ENCODE measurements at places on chromosomes 16 and 17. TPM values are rescaled to one million over a fixed set of nuclear protein-coding genes. Genes with fewer than 3 reads are reported as not detected.

TP53TG3F gene
- not detected for polyA plus RNA-seq

- no peak for DNase-seq
These were observed 1028.5 kb downstream of the CDH8 start for GRCh38 chr16:61007694-61008093.

GRCh38 chr16:4507588-4508345 lies 30.8 kb downstream of the CDIP1 start:
- no peak for DNase-seq

KRTAP1-1 gene
- not detected for polyA plus RNA-seq

- DNase-seq, result no peak
These were observed 1.2 kb downstream of the ARHGAP17 start for GRCh38 chr16:25013751-25014499.

TUBG1 gene
- 56.4 TPM for polyA plus RNA-seq

CAMTA2 gene
- polyA plus RNA-seq, result 22.7 TPM

GRCh38 chr16:81583893-81584631 lies 139.5 kb downstream of the CMIP start:
- DNase-seq, result no peak

- DNase-seq, result no peak
These were observed 11.7 kb downstream of the ZG16B start for GRCh38 chr16:2841606-2842339.

TUBG2 gene
- 19.4 TPM for polyA plus RNA-seq

STAT5A gene
- 8.2 TPM for polyA plus RNA-seq

CYGB gene
- 12.2 TPM for polyA plus RNA-seq

GRB7 gene
- polyA plus RNA-seq, result 41.4 TPM

GRCh38 chr16:68645494-68646388 lies 631 bp downstream of the CDH3 start:
- DNase-seq, result no peak

CSNK2A2 gene
- polyA plus RNA-seq, result 70.9 TPM

TNFRSF13B gene
- not detected for polyA plus RNA-seq

- no peak for DNase-seq
These were observed 23.1 kb upstream of the MMD start for GRCh38 chr17:55444471-55445441.

VASN gene
- 73.8 TPM for polyA plus RNA-seq

- no peak for DNase-seq
These were observed 7.2 kb upstream of the CCDC182 start for GRCh38 chr17:57752031-57752905.

DNA sequence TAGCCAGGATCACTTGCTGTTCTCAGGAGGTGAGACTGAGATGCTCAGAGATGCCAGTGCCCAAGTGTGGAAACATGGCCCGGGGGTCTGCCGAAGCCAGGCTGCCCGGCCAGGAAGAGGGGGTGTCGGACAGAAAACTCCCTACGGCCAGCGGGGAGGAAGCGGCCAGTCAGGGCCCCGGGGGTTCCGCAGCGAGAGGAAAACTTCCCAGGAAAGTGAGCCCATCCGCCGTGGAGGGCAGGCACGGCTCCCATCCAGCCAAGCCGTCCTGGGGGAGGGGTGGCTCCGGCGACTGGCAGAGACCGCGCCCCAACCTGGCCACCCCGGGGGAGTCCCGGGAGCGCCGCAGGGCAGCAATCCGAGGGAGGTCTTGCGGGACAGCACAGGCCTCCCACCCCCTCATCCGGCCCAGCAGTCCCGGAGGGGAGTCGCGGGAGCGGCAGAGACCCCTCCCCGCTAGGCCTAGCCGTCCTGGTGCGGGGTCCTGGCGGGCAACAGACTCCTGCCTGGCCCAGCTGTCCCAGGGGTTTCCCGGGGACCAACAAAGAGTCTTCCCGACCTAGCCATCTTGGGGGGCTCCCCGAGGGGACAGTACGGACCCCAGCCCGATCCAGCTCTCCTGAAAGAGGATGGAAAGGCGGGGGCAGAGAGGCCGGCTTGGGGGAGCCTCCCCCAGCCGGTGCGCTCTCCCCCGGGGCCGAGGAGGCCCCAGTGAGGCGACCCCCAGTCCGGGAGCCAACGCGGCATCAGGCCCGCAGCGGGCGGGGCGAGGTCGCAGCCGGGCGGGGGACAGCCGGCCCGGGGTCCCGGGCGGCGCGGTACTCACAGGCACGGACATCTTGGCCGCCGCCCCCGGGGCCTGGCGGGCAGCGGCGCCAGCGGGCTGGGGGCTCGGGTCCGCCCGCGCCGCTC lies 13.8 kb upstream of the BCAR1 start:
- no peak for DNase-seq

DNA sequence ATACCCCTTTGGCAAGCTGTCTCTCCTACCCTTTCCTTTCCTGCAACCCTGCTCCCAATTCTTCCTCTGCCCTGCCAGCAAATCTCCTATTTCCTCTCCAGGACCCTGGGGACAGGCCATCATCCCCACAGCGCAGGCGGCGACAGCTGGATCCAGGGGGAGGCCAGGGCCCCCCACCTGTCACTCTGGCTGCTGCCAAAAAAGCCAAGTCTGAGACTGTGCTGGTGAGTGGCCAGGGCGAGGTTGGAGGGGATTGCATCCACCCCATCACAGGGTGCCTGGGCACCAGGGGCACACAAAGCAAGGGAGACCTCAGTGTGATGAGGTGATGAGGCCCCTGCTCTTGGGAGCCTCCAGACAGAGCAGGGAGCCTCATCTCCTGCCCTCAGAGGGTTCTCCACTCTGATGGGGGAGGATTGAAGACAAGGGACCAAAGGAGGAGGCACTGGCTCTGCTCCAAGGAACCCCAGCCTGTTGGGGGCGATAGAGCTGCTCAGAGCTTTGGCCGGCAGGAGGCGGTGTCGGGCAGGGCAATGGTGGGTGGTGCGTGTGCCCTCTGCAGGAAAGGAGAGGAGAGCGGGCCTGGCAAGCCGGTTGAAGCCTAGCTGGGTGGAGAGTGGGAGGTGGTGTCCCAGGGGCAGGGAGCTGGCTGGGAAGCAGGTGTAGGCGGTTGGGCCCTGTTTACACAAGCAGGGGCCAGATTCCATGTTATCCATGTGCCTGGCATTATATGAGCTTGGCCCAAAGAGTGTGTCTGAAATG lies 15.6 kb upstream of the PDK2 start:
- DNase-seq, result no peak

GRCh38 chr16:27712251-27712711 lies 162.3 kb downstream of the KATNIP start:
- DNase-seq, result no peak

DNA sequence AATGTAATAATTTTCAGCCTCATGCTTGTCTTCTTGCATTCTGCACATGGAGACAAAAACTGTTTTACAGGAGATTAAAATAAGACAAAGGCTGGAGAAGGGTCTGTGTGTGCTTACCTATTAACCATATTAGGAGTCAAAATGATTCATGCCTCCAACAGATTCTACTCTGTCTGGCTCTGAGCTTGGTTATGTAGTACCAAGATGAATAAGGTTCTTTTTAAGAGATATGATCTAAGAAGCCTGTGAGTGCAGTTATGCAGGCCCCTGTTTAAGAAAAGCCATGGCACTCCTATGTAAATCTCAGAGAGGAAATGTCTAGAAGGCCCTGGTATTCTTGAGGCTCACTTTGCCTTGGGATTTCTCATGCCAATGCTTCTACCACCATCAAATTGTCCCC lies 486.6 kb upstream of the CDH11 start:
- no peak for DNase-seq

DNA sequence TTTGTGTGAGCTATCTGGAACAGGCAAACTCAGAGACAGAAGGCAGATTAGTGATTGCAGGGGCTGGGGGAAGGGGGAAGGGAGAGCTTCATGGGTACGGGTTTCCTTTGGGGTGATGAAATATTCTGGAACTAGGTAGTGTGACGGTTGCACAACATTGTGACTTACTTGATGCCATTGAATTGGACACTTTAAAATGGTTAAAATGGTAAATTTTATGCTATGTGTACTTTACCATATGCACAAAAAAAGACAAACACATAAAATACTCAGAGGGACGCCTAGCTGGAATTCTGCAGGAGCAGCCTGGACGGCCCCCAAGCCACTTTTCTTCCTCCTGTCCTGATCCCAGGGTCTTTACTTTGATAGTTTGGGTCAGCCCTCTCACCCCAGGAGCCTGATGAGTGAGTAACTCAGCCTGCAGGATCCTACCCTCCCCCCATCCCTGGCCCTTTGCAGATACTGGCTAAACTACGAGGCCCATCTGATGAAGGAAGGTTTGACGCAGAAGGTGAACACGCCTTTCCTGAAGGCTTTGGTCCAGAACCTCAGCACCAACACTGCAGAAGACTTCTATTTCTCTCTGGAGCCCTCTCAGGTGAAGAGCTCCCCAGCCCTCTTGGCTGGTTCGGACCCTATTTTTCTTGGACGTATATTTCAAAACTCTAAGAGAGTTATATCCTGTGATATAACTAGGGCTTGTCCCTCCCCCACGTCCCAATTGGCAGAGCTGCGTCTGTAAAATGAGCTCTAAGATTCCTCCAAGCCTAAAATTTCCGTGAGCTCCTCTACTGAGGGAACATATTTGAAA lies 7.8 kb downstream of the ADGRG3 start:
- no peak for DNase-seq

Measured in left renal cortex interstitium (tissue), 4 donors.